ENCODE measurements at places on chromosomes 3 and 15.

- DNase-seq: peak; percentile 23
These were observed 348.6 kb downstream of the PLCL2 start for GRCh38 chr3:17233398-17233800.

GRCh38 chr3:197135212-197135611 is 105.6 kb upstream of the MELTF start:
- no peak for DNase-seq

- DNase-seq: no peak
These were observed 636.2 kb downstream of the NAALADL2 start for GRCh38 chr3:175495331-175495730.

- DNase-seq: no peak
These were observed 29.6 kb downstream of the DCLK3 start for GRCh38 chr3:36734742-36735141.

DNA sequence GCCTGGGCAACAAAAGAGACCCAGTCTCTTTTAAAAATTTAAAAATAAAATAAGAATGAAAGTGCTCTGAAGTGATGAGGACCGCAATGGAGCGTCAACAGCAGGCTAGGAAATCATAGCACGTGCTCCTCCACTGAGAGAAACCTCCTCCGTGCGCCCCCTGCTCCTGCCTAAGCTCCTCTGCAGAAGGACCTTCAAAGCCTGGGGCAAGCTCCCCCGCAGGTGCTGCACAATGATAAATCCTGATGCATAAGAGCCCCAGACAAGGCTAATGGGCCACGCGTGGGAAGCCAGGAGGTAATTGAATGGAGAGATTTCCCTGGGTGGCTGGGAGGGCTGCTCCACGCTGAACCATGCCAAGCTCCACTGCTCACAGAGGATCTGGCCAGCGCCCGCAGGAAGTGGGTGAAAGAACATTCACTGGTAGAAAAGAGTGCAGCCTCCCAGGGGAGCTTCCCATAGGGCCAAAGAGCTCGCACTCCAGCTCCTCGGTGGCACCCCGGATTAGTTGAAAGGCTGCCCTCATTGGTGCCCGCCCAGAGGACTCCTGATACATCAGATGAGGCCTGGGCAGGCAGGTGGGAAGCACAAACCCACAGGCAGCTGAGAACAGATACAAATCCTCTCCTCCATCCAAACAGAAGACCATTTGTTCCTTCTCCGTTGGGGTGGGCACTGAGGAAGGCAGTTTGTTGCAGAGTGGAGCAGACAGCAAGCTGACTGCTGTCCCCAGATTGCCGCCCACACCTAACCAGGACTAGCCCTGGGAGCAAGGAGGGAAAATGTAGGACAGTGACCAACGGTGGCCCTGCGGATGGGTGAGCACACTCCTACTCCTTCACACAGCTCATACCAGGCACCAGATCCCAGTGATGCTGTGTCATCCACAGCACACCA is 52.5 kb downstream of the CPN2 start:
- no peak for DNase-seq
